ENCODE measurements at places on chromosomes 5 and 9. TPM values are rescaled to one million over a fixed set of nuclear protein-coding genes. Genes with fewer than 3 reads are reported as not detected.

The KLHL3 gene
- 26.0 TPM for total RNA-seq

The MARCOL gene
- total RNA-seq, result not detected

The FGF1 gene
- total RNA-seq, result not detected

The PHYHD1 gene
- total RNA-seq, result 1.1 TPM

The PRDM9 gene
- total RNA-seq, result not detected

The PCDH1 gene
- total RNA-seq, result not detected

The ZNF883 gene
- 0.55 TPM for total RNA-seq

The PCA3 gene
- total RNA-seq, result not detected

The STK32A gene
- not detected for total RNA-seq

The LHX2 gene
- total RNA-seq, result not detected

The PTPRD gene
- total RNA-seq, result not detected

The NKD2 gene
- total RNA-seq, result 4.9 TPM

The SOHLH1 gene
- not detected for total RNA-seq

The FYB1 gene
- total RNA-seq, result 318 TPM

The CBY3 gene
- total RNA-seq, result 0.71 TPM

The NUTM2F gene
- total RNA-seq, result not detected

The ITK gene
- total RNA-seq, result 324 TPM

The LCN12 gene
- total RNA-seq, result 2.8 TPM

The RASEF gene
- 0.08 TPM for total RNA-seq

The TAL2 gene
- total RNA-seq, result 0.33 TPM

The NR5A1 gene
- total RNA-seq, result not detected

The VCAN gene
- total RNA-seq, result 0.05 TPM

The ESM1 gene
- not detected for total RNA-seq

The ADAMTSL1 gene
- not detected for total RNA-seq

The ACTBL2 gene
- not detected for total RNA-seq

The HTR4 gene
- not detected for total RNA-seq

The WDR38 gene
- not detected for total RNA-seq

The NIM1K gene
- 0.41 TPM for total RNA-seq

The NDFIP1 gene
- total RNA-seq, result 80.4 TPM

The PTGDS gene
- total RNA-seq, result 17.8 TPM

The LIFR gene
- total RNA-seq, result not detected

The CDX1 gene
- not detected for total RNA-seq

The MEIKIN gene
- 1.2 TPM for total RNA-seq

The NMUR2 gene
- not detected for total RNA-seq

The TCF7 gene
- 300 TPM for total RNA-seq

The TEK gene
- not detected for total RNA-seq

The LCN1 gene
- not detected for total RNA-seq

The IL3 gene
- not detected for total RNA-seq

The SNCAIP gene
- total RNA-seq, result not detected

The DOCK2 gene
- total RNA-seq, result 280 TPM

The ARHGEF39 gene
- total RNA-seq, result 14.5 TPM

The ADAMTS16 gene
- not detected for total RNA-seq

The RFK gene
- 17.7 TPM for total RNA-seq

The BAAT gene
- not detected for total RNA-seq

Data from activated naive CD4-positive, alpha-beta T cell treated with anti-CD3 and anti-CD28 coated beads, Interleukin-2, amount 10 ng/mL, durations not matched to agents 5 hours and 36 hours (primary cell).